ENCODE measurements at places on chromosomes 5 and 9.

- DNase-seq, result no peak
Measured at GRCh38 chr5:9176641-9177040, 369.2 kb downstream of the SEMA5A start.

GRCh38 chr9:102975251-102975650 is 19.9 kb upstream of the CYLC2 start:
- DNase-seq, result no peak

- DNase-seq, result no peak
Measured at GRCh38 chr9:8221462-8221861, 421.9 kb upstream of the DMAC1 start.

DNA sequence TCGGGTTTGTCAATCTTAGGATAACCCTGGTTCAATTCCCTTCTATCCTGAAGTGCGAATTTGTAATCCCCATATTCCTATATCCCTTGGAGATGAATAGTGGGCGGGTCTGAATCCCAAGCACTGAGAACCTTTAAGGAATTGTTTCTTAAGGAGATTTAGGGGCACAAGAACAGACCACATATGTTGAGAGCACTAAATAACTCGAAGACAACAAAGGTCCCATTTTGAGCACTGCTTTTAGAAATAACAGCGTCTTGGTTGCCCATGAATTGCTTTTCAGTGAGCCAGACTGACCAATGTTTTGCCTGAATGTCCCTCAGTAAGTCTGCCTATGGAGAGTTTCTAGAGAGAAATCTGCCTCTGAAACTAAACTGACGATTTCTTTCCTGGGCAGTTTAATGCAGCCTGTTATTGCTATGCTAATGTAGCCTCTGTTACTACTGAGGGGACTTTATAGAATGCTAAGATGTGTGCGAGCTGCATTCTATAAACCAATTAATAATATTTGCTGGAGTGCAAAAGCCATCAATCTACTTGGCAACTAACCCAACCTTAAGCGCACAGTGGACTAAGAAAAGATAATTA is 445.0 kb upstream of the DMAC1 start:
- DNase-seq, result no peak

DNA sequence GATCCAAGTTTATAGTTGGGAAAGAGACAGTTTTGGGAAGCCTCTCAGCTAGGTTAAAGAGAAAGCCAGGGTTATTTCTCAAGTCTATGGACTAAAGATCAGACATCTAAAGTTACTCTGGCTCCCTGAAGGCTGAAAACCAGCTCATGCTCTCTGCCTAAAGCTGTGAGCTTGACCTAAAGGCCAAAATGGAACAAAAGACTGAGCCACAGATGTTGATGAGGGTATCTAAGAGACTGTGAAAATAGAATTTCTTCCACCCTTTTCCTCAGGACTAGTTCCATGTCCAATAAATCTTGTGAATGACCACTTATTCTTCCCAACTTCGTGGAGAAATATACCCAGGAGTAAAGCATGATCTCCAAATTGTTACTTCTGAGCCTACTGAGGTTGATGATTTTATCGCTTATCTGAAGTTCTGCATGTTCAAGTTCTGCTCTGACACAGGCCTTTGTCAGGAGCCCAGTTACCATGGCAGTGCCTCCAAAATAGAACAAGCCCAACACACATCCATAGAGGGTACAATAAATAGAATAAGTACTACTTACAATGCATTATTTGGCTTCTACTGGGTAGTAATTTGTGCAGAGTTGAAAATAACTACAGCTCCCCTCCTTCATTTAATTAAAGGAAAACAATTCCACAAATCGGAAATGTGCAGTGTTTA is 373.6 kb downstream of the NTRK2 start:
- no peak for DNase-seq

GRCh38 chr9:134059661-134060395 is 8.0 kb downstream of the BRD3 start:
- no peak for DNase-seq
